Stimulated activated CD4-positive, alpha-beta T cell treated with anti-CD3 and anti-CD28 coated beads, Interleukin-15, amount 100 ng/mL, for 1 hour (primary cell): ENCODE measurements at places on chromosomes 12 and 14.

DNA sequence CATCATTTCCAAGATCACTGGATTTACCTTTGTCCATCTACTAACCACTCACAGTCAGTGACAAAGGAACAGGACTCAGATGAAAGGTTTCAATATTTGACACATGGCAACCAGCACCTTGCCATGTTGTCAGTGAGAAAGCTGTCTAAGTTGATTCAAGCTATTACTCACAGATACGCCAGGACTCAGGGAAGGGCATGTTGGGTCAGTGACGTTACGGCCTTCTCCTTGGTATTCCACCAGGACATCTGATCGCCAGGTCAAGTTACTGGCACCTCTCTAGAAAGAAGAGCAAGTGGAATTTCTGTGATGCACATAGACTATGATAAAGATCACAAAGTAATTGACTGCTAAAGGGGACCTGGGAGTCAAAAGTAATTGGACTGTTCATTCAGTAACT, 36.4 kb downstream of the GNS start:
- no peak for DNase-seq

GRCh38 chr12:102417055-102417454, 63.3 kb downstream of the IGF1 start:
- DNase-seq = no peak

DNA sequence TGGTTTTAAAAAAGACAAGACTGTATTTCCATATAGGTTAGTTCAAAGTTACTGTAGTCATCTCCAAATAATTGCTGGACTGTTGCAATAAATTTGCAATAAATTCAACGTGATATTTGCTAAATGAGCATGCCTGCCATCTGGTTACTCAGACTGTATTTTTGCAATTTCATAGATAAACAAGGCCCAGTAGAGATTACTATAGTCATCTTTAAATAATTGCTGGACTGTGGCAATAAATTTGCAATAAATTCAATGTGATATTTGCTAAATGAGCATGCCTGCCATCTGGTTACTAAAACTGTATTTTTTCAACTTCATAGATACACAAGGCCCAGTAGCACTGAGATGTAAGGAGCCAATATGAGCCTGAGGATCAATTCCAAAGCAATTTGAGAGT, 5.6 kb downstream of the NTN4 start:
- no peak for DNase-seq

- no peak for DNase-seq
Measured at GRCh38 chr14:95722525-95723190, 8.7 kb upstream of the TCL1A start.

GRCh38 chr12:130990034-130990433, 36.3 kb downstream of the ADGRD1 start:
- DNase-seq = no peak

- DNase-seq = peak; percentile 62
Measured at GRCh38 chr12:110403976-110404682, 621 bp upstream of the ANAPC7 start.

DNA sequence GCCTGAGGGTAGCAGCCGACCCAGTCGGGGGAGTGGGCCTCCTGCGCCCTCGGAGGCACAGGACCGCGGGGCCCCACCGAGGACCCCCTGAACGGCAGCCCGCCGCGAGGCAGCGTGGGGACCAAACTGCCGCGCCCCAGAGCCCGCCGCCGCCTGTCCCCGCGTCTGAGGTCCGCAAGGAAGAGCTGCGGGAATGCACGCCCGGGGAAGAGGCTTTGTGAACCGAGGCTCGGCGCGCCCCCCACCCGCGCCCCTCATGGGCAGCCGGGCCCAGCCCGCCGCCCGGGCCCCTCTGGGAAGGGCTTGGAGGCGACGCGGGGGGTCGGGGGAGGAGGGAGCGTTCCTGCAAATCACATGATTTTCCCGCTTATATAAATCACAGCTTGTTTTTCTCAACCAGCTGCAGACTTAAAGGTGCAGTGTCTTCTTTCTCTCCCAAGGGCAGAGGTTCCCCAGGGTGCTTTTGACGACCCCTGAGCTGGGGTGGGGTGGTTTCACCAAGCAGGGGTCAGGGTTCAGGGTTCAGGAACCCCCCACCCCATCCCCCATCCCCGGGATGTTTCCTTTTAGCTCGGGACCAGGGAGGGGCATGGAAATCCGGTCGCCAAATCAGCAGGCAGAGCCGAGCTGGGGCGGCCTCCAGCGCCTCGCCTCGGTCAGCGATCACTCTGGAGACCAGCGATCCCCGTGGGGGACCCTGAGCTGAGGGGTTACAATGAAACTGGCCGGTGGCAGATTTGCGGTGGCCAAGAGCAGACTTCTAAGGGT, 44.7 kb upstream of the ATP23 start:
- peak; percentile 10 for DNase-seq

DNA sequence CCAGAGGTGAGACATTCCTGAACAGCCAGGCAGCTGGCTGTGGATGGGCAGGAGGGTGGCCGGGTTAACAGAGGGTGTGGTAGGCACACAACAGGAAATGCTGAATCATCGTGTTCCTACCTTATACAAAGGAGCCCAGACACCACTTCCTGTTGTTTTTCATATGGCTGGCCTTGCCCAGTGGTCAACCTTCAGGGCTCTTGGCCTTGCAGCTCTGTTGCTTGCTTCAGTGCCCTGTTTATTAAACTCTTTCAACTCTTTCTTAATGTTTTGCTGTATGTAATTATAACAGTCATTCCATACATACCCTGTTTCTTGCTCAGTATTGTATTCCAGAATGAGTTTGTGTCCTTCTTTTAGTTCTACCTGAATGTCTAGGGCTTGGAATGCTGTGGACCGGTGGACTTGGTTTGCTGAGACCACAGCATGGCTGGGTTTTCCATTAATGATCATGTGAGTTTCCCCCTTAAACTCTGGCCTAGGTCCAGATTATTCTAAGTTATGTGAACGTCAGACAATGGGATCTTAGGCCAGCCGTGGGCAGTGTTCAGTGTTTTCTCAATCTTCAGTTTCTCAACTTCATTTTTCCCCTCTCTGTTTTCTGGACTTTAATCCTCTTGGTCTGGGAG, 11.9 kb downstream of the CFAP54 start:
- peak; percentile 22 for DNase-seq

GRCh38 chr12:92551853-92552397, 150.9 kb upstream of the PLEKHG7 start:
- DNase-seq = no peak

GRCh38 chr14:72788255-72788654, 105.6 kb downstream of the DPF3 start:
- no peak for DNase-seq

GRCh38 chr14:102084931-102085330, 1.9 kb downstream of the HSP90AA1 start:
- no peak for DNase-seq

GRCh38 chr12:47082796-47083621, 3.2 kb upstream of the AMIGO2 start:
- DNase-seq = no peak

DNA sequence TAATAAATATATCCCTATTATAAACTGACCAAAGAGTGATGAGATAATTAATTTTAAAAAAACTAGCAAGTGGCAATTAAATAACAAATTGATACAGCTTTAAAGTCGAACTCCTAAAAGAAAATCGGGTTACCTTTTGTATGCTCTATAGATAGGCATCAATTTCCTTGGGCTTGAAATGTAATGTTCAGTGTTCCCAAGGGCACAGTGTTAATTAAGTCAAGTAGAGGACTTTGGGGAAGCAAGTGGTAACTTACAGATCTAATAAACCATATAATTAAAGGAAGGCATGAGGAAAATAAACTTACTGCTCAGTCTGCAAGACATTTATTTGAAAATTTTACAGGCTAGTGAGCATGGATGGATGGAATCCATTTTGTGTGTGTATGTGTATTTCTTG, 220.9 kb downstream of the FSCB start:
- DNase-seq = no peak
